ENCODE measurements at places on chromosomes 11 and 22. TPM values are rescaled to one million over a fixed set of nuclear protein-coding genes. Genes with fewer than 3 reads are reported as not detected.

The CDC45 gene
- not detected for total RNA-seq

The LINC01488 gene
- total RNA-seq: not detected

The GPR83 gene
- total RNA-seq: 0.15 TPM

The GLB1L2 gene
- total RNA-seq: 3.4 TPM

The DNAJB7 gene
- total RNA-seq: not detected
